ENCODE measurements at places on chromosomes 5 and 9. TPM values are rescaled to one million over a fixed set of nuclear protein-coding genes. Genes with fewer than 3 reads are reported as not detected.

The PLPP7 gene
- 1.2 TPM for total RNA-seq

The IFNA21 gene
- total RNA-seq = not detected

The PTGS1 gene
- total RNA-seq = 7.3 TPM

The RELL2 gene
- 7.3 TPM for total RNA-seq

The OR1J2 gene
- total RNA-seq = not detected
